Muscle of leg (tissue), 16 donors: ENCODE measurements at places on chromosomes 3 and 15. TPM values are rescaled to one million over a fixed set of nuclear protein-coding genes. Genes with fewer than 3 reads are reported as not detected.

- peak; percentile 27 for DNase-seq
These were observed 533.4 kb downstream of the NTRK3 start for GRCh38 chr15:87722941-87723691.

The ABI3BP gene
- total RNA-seq = 189 TPM

The TNNC1 gene
- total RNA-seq = 608 TPM

- DNase-seq = no peak
These were observed 1.3 kb downstream of the NME9 start for GRCh38 chr3:138328341-138328740.

GRCh38 chr15:29170521-29170920 lies 99.1 kb downstream of the NSMCE3 start:
- no peak for DNase-seq

DNA sequence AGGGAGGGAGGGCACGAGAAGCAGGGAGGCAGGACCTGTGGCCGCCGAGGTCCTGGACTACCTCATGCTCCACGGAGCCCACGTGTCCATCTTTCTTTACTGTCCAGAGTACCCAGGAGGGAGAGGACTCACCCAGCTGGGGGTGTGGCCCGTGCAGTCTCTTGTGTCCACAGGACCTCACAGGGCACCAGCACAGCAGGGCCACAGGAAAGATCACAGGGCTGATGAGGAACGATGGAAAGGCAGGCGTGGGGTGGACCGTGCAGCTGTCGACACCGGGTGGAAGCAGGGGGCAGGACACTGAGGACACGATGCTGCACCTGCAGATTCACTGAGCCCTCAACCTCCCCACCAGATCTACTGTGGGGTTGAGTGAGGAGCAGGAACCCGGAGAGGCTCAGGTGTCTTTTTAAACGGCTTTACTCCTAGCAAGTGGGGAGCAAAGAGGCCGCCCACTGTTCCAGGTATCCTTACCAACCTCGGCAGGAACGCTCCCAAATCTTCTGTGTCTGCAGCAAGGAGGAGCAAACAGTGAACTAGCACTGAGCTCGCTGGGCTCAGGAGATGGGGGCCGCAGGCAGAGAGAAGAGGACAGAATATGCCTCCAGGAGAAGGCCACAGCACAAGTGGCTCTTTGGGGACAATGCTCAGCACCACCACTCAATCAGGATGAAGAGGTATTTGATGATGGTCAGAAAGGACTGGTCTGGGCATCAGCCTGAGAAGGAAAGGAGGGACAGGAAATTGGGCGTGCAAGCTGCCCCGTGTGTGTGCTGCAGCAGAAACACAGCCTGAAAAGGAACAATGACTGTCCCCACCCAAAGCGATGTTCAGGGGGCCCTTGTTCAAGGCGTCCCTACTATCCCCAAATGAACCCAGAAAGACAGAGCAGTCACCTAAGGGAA lies 198.8 kb downstream of the XXYLT1 start:
- DNase-seq = no peak

DNA sequence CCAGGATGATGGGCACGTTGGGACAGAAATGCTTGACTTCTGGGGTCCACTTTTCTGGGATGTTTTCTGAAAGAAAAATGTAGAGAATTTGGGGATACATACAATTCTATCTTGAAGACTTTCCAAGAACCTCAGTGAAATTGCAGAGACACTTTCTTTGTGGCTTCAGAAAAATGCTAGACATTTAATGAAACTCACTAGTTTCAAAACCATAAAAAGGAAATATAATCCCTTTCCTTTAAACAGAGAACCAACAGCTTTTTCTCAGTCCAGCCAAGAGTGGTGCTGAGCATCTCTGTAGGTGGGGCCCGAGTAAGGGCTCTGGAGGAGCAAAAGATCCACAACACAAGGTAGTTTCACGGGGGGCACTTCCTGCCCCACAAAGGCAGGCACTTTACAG lies 4.4 kb upstream of the GPX1 start:
- no peak for DNase-seq

DNA sequence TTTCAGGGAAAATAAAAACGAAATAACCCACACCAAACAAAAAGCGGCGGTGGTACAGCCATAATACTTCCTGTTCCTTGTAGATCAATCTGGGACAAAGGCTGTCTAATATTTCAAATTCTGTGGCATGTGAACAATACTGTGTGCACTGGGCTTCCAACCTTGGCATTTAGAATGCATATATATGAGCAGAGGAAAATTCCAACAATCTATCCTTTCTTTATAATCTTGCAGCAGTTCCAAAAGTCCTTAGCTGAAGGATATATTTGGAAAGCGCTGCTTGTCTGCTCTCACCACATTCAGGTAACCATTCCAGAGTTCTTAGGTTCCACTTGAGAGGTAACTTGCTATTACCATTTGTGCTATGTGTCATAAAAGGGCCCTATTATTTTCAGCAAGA lies 231.8 kb downstream of the RBMS3 start:
- no peak for DNase-seq

- no peak for DNase-seq
These were observed 13.6 kb downstream of the SECISBP2L start for GRCh38 chr15:49032601-49033145.

DNA sequence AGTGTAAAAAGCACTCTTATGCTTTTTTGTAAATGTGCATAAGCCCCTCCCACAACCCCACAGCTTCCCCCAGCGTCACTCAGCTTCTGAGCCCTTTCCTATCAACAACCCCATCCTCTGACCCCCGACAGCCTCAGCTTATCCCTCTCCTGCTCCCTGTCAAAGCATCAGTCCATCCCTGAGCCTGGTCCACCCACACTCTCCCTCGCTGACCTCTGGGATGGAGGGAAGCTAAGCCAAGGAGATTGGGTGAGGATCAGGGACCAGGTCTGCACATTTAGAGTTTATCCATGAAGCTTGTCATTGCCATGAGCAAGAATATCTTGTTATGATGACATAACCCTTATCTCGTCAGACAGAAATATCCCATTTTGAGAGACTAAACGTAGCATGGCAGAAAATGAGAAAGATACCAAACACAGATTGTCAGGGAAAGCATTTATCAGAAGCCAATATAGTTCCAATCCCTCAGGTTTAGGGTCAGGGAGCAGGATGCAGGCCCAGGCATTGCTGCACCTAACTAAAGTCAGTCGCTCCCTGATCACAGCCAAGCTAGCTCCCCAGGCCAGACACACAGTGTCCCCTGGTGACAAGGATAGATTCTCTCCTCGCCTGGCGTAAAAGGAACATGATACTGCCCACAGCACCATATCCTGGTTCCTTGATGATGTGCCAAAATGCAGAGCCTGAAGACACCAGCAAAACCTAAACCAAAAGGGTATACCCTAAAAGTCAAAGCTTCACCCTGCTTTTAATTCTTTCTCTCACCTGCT lies 66.9 kb downstream of the DCLK3 start:
- DNase-seq = peak; percentile 27

DNA sequence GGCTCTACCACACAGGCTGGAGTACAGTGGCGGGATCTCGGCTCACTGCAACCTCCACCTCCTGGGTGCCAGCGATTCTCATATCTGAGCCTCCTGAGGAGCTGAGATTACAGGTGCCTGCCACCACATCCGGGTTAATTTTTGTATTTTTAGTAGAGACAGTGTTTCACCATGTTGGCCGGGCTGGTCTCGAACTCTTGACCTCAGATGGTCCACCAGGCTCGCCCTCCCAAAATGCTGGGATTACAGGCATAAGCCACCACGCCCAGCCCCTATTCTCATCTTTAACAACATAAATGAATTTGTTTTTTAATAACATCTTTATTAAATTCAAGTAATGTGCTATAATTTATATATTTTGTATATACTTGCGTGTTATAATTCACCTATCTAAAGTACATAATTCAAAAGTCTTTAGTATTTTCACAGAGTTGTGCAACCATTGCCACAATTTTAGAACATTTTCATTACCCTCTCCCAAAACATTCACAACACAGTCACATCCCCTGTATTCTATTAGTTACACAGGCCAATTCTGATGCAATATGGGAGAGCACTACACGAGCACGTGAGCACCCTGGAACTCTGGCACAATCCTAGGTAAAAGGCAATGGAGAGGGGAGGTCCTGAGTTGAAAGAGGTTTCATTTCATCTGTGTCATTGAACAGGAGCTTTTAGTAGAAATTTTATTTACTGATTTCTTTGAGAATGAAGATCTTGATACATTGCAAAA lies 21.2 kb upstream of the MTMR14 start:
- DNase-seq = no peak

DNA sequence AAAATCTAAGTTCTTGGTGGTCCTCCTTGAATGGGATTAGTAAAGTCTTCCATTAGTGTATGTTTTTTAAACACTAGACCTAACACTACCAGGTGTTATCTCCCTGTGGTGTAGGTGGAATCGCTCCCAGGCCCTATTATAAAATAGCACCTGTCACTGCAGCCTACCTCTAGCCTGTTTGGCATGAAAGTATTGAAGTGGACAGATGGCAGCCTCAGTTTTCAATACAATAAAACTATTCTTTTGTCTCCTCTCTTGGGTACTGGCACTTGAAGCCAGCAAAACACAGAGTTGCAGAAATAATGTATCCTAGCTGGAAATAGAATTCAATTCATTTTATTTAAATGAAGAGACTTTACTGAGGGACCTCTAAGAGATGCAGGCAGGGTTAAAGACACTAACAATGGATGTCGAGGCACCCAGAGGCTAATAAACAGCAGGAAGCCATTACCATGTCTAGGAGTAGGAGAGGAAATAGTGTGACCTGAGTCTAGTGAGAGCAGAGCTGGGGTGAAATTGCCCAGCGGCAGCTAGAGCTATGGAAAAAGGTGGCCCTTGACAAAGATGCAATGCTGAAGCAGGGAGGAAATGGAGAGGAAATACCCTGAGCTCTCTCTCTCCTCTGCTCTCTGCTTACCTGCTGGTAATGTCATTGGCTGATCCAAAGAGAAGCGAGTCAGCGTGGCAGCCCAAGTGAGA lies 49.1 kb upstream of the TMEM158 start:
- DNase-seq = no peak

The MUC4 gene
- total RNA-seq = 0.18 TPM

GRCh38 chr3:168285506-168285905 lies 189.8 kb upstream of the GOLIM4 start:
- no peak for DNase-seq

DNA sequence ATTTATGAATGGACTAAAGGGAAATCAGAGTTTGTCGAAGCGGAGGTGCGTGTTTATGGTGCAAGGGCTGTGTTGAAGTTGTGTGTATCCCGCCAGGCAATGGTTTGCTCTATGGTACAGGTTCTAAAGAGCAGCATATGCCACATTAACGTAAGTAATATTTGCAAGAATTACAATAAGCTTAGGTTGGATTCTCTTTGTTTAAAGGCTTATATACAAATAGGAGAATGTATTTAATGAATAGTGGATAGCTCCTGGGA lies 800 bp downstream of the EPHA3 start:
- DNase-seq = peak; percentile 49

The PTH1R gene
- 20.7 TPM for total RNA-seq

DNA sequence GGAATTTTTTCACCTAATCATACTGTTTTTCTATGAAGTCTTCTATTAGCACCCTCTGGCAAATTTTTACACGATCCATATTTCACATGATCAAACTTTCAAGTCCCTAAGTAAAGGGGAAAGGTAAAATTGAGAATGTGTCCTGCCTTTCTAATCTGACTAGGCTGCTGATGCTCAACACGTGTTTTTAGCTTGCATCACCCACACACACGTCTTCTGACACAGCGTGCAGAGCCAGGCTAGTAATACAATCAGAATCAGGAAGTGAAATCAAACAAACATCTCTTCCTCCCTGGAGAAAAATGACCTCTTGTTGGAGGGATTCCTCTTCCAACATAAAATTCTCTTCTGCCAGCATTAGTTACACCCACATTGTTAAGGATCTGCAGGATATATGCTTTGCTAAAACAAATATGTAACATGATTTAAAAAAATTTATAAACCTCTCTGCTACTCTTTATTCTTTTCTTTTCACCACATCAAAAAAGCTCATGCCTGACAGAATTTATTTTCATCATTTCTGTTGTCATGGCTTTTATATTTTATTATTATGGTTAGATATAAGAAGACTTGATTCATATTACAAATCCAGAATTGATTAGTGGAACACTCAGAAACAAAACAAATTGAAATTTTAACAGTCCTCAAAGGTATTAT lies 122.4 kb downstream of the RAP2B start:
- peak; percentile 95 for DNase-seq

The HCN4 gene
- not detected for total RNA-seq

The MOBP gene
- total RNA-seq = not detected

DNA sequence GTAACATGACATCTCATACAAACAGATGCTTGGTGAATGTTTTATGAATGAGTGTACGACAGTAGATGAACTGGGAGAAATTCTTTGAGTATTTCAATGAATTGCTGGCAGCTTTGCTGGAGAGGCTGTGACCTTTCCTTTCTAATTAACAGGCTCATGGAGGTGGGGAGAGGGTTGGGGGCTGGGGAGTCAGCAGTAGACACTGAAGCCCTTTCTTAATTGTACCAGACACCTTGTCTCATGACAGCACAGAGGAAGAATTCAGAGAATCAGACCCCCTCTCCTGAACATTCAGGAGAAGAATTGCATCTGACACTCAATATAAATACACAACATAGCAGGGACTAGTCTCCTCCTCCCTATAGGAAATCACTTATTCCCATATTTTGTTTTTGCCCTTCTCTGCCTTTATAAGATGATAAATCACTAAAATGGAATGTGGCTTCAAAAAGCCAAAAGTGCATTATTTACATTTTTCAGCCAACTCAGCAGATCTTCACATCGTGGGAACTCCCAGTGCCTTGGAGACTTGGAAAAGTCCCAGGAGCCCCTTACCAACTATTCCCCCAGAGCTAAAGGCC lies 66.2 kb upstream of the TPM1 start:
- DNase-seq = no peak

DNA sequence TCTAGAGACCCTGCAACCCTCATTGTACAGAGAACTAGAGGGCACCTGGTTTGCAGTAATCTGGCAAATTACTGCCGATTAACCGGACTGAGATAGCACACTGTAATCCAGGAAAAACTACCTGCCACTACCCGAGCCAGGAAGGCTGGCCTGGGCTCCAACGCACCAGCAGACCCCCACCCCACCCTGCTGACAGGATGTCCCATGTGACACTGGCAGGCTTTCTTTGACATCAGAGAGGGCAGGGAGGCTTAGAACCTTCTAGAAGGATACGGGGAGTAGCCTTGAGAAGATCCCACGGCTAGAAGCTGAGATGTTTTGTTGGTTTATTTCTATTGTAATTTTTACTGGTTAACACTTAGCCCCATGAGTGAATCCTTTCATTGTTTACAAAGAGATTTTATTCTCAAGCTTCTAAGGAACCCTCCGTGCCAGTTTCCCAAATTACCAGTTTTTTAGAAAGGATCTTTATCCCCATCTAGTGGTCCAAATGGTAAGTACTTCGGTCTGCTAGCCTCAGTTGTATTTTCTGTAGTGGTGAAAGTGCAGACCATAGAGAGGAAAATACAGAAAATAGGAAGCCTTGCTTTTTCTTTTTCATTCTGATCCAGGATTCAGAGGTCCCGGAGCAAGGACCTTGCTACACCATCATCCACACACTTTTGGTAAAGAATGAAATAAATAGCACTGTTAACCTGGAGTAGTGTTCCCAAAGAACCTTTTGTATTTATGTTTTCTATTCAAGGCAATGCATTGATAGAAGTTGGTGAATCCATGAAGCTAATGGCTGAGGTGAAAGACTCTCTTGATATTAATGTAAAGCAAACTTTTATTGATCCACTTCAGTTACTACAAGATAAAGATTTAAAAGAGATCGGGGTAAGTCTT lies 81.9 kb upstream of the ADAMTSL3 start:
- peak; percentile 65 for DNase-seq
